ENCODE measurements at places on chromosomes 7 and 10.

GRCh38 chr7:116316838-116317628 is 106.7 kb downstream of the TES start:
- peak; percentile 24 for DNase-seq

- DNase-seq: no peak
Measured at GRCh38 chr10:1605999-1606940, 131.1 kb downstream of the ADARB2 start.

GRCh38 chr7:2412587-2413201 is 9.3 kb downstream of the CHST12 start:
- no peak for DNase-seq

GRCh38 chr7:8434290-8435002 is 1.0 kb downstream of the NXPH1 start:
- no peak for DNase-seq

GRCh38 chr7:102933763-102934162 is 21.0 kb downstream of the LRRC17 start:
- no peak for DNase-seq

GRCh38 chr10:102919246-102919959 is 1.3 kb downstream of the CNNM2 start:
- DNase-seq: peak; percentile 22

DNA sequence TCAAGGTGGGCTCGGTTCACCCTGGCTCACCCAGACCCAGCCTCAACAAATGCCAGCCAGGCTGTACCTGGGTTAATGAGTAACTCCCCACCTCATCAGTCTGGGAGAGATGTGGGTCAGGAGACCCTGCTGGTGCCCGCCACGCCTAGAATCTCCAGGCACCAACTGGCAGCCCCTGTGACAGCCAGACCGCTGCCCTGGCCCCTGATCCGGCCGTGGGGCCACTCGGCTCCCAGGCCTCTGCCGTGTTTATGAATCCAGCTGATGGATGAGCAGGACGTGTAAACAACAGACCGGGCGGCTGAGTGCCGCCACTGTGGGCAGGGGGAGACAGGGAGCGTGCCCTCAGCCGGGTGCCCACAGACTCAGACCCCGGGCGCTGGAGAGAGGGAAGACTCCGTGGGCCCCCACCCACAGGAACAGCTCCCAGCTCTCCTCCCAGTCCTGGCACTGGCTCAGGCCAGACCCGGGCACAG is 34.0 kb upstream of the PDGFA start:
- DNase-seq: no peak

DNA sequence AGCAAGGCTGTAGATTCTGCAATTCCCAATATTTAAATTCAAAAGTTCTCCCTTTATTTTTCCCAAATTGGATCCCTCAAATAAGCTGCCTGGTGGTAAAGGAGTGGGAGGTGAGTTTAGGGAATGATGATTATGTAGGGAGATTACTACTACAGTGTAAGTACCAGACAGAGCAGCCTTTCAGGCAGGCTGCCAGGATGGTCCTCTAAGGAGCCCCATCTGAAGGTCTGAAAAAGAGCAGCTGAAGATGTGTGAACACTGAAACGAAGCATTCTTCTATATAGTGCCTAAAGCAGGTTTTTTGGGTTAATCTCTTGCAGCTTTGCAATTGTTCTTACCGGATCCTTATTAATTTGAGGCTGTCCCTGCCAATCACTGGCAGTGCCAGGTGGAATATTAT is 84.7 kb downstream of the CREB5 start:
- no peak for DNase-seq

- DNase-seq: peak; percentile 25
Measured at GRCh38 chr7:22821702-22822485, 755 bp downstream of the TOMM7 start.

- no peak for DNase-seq
Measured at GRCh38 chr10:126240483-126240882, 147.8 kb downstream of the ADAM12 start.

GRCh38 chr10:120605410-120605809 is 148.4 kb downstream of the PLPP4 start:
- DNase-seq: no peak

- DNase-seq: no peak
Measured at GRCh38 chr10:69866688-69867461, 65.2 kb downstream of the COL13A1 start.

GRCh38 chr7:138000081-138000701 is 1.7 kb downstream of the CREB3L2 start:
- no peak for DNase-seq

GRCh38 chr10:76088980-76089379 is 657.6 kb downstream of the LRMDA start:
- DNase-seq: no peak

- DNase-seq: no peak
Measured at GRCh38 chr7:91263384-91264045, 718 bp upstream of the FZD1 start.

GRCh38 chr10:131422731-131423130 is 111.2 kb upstream of the TCERG1L start:
- no peak for DNase-seq

DNA sequence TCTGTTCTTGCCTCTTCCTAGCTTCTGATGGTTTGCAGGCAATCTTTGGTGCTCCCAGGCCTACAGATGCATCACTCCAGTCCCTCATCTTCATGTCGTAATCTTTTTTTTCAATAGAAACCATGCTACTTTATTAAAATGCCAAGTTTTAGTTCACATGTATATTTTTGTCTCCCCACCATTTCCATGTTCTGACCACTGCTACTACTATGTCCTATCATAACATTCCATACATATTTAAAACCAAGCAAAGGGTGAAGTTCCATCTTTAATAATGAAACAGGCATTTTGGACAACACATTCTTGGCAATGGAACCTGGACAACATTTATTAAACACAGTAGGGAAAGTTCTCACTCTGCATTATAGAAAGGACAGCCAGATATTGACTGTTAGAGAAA is 58.8 kb downstream of the ZNF518A start:
- no peak for DNase-seq

DNA sequence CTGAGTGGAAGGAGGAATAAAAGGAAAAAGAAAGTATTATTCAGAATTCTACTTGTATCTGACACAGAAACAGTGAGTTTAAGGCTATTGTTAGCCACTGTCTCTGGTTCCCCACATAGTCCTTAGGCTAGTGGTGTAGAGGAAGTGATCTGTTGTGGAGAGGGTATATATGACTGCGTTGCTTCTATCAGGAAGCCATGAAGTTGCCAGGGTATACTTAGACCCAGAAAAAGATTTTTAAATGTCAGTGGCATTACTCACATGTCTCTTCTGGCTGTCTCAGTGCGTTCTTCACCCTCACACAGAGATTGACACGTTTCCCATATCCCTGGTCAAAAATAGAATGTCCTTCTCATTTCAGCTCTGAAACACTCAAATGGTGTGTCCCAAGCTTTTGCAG is 72.7 kb downstream of the SEM1 start:
- DNase-seq: no peak

GRCh38 chr10:1299041-1299726 is 243.0 kb downstream of the WDR37 start:
- no peak for DNase-seq

GRCh38 chr7:116957874-116958273 is 4.6 kb downstream of the ST7 start:
- no peak for DNase-seq

- no peak for DNase-seq
Measured at GRCh38 chr7:32618470-32618869, 123.2 kb downstream of the AVL9 start.

DNA sequence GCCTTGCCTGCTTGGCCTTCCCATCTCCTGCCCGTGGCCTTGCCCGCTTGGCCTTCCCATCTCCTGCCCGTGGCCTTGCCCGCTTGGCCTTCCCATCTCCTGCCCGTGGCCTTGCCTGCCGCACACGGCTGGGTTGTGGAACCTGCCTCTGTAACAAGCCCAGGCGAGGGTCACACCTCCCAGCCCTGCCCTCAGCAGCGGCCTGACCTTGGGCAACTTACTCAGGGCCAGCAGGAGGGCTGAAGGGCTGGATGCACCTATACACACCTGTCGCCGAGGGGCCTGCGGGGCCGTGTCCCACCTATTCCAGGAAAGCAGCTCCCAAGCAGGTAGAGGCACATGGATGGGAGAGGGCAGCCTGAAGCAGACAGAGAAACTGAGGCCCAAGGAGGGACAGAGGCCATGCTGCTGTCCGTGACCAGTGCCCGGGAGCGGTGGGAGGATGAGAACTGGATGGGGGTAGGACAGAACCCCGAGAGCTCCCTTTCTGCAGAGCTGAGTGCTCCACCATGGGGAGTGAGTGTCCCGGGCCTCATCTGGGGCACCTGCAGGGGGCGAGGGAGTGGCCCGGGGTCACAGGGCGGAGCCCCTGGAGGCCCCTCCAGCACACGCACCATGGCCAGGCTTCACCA is 277.6 kb downstream of the ELFN1 start:
- no peak for DNase-seq

- no peak for DNase-seq
Measured at GRCh38 chr10:26624006-26624405, 73.5 kb upstream of the PDSS1 start.

- DNase-seq: no peak
Measured at GRCh38 chr10:44966129-44966815, 6.7 kb downstream of the RASSF4 start.

- no peak for DNase-seq
Measured at GRCh38 chr10:124063750-124064603, 29.4 kb downstream of the CHST15 start.

DNA sequence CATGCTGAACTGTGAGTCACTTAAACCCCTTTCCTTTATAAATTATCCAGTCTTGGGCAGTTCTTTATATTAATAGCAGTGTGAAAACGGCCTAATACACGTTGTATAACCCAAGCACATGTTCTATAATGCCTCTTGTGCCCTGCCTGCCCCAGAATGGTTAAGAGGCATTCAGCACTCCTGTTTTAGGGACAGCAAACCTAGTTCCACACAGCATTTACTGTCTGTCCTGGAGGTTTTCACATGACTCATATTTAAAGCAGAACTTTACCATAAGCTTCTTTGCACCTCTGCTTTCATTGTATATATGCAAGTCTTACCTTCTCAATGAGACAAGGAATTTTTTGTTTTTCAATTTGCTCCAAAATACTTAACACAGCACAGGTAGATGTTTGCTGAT is 144.8 kb downstream of the ICA1 start:
- no peak for DNase-seq

DNA sequence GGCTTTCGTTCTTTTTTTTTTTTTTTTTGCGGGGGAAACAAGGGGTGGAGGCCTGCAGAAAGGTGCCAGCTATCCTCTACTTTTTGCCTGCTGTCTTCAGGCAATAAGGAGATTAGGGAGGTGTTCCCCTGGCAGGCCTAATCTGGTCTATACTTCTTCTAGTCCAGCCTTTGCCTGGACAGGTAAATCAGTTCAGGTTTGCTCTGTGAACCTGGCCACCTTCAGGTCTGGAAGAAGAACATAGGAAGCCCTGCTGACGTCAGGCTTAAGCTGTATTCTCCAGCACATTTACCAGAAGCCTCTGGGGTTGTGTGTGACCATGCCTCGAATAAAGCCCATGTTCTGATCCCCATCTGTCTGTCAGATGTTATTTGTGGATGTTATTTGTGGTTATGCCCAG is 115.4 kb downstream of the SDK1 start:
- DNase-seq: no peak

- no peak for DNase-seq
Measured at GRCh38 chr7:134785842-134786241, 6.4 kb downstream of the CALD1 start.

GRCh38 chr10:102727037-102727818 is 12.8 kb downstream of the SFXN2 start:
- DNase-seq: no peak

DNA sequence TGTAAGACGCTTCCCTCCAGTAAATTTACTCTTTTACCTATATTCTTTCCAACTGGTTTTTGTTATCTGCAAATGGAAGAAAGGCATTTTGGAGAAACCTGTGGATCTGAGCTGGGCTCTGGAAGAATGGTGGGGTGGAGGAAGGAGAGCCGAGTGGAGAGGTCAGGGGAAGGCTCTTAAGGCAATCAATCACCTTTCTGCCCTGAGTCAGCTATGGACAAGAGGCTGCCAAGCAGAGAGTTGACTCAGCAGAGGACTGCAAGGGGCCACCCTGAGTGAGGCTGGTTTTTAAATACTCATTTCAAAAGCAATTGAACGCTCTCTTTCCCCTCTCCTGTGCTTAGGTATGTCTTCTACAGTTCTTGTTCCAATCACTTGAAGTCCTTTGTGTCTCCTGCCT is 81.8 kb downstream of the SPAG6 start:
- DNase-seq: no peak

- DNase-seq: no peak
Measured at GRCh38 chr7:44852590-44852989, 4.7 kb upstream of the H2AZ2 start.

DNA sequence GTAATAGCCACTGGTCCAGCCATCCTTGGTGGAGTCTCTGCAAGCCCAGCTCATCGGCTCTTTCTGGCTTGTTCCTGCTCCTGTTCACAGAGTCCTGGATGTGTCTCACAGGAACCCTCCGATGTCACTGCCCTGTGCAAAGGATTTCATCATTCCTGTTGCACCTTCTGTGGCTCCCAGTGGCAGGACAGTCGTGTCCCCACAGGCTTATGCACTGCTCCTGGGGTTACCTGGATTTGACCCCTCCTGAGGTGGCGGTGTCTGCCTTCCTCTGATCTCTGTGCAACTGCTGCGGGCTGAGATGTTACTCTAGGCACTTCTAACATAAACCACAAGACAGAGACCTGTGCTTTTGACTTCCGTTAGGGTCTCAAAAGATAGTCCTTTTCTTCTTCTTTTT is 30.6 kb downstream of the APBB1IP start:
- peak; percentile 57 for DNase-seq

- DNase-seq: no peak
Measured at GRCh38 chr10:29317423-29318021, 28.7 kb downstream of the LYZL1 start.

DNA sequence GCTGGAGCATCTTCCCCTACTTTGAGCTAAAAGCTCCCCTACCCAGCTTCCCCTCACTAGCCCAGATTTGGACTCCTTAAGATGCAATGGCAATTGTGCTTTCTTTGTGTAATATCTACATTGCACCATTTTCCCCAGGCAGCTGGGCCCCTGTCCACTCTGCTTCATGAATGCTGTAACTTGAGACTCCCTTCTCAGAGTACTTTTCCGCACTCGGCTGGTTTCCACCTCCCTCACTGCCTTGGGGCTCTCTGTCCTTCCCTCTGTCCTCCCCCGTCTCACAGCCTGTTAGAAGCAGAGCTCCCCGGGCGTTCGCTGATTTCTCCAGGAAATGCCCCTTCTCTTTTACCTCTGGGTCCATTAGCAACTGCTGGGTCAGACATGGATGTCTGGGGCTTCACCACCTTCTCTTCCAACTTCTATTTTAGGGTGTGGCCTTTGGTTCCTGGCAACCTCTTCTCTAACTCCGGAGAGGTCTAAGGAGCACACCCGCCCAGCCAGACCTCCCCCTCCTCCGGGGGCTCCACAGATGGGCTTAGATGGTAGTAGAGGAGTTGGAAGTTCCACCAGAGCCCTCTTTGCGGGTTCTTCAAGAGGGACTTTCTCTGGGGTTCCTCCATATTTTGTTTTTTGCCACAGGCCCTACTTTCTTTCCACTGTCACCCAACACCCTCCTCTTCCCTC is 2.9 kb upstream of the TMEM72 start:
- DNase-seq: no peak

- DNase-seq: no peak
Measured at GRCh38 chr7:132337450-132338080, 238.7 kb downstream of the PLXNA4 start.

- no peak for DNase-seq
Measured at GRCh38 chr7:81394029-81394428, 375.8 kb downstream of the HGF start.

Measured in activated CD4-positive, alpha-beta memory T cell treated with anti-CD3 and anti-CD28 coated beads, Interleukin-2, amount 10 ng/mL, durations not matched to agents 7 days and 5 days (primary cell).